ENCODE measurements at places on chromosomes 1 and 21. TPM values are rescaled to one million over a fixed set of nuclear protein-coding genes. Genes with fewer than 3 reads are reported as not detected.

The CEP350 gene
- 36.8 TPM for polyA plus RNA-seq

The ARMH1 gene
- polyA plus RNA-seq = 7.3 TPM

The CD53 gene
- 5.6 TPM for polyA plus RNA-seq

The SFN gene
- polyA plus RNA-seq = 0.55 TPM

The GPR3 gene
- polyA plus RNA-seq = 1.0 TPM

The DRAXIN gene
- polyA plus RNA-seq = 1.1 TPM

The CFHR5 gene
- not detected for polyA plus RNA-seq

The LAMC2 gene
- polyA plus RNA-seq = 7.1 TPM

The BARHL2 gene
- polyA plus RNA-seq = not detected

GRCh38 chr1:91732291-91733107, 153.5 kb downstream of the TGFBR3 start:
- no peak for DNase-seq

DNA sequence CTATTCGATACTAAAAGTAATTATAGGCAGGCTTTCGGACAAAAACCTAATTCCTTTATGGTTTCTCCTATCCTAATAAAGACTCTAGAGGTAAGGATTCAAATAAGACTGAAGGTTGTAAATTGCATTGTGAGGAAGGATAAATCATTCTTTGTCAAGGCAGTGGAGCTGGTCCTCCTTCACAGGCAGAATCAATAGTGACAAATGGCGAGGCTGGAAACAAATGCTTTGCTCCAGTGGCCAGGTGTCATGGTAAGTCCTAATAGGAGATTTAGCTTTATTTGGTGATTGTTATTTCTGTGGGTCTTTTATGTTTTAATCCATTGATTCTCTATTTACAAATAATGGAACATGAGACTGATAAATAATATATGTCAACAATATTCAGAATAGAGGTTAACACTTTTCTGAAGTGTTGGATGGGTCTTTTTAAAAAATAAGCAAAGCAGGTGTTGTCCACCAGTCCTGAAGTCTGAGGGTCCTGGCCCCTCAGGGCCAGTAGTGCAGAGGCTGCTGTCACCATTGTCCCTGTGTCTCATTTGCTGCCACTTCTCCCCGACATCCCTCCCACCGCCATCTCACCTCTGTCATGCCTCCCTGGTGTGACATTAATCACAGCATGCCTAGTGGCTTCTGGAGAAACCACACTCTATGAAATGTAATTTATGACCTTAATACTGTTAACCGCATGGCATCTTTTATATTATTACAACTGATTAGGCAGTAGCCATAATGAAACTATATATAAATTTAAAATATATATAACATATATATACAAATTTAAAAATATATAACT, 120.9 kb upstream of the MAGI3 start:
- no peak for DNase-seq

GRCh38 chr1:94323311-94324177, 86.2 kb upstream of the ARHGAP29 start:
- DNase-seq = no peak

GRCh38 chr21:32364387-32364786, 28.4 kb downstream of the URB1 start:
- no peak for DNase-seq

GRCh38 chr1:20588634-20589225, at the start of gene CDA:
CDA (plus strand) TSS chr1:20589097; CDS start chr1:20589130, 33 bp downstream.
- DNase-seq = no peak

DNA sequence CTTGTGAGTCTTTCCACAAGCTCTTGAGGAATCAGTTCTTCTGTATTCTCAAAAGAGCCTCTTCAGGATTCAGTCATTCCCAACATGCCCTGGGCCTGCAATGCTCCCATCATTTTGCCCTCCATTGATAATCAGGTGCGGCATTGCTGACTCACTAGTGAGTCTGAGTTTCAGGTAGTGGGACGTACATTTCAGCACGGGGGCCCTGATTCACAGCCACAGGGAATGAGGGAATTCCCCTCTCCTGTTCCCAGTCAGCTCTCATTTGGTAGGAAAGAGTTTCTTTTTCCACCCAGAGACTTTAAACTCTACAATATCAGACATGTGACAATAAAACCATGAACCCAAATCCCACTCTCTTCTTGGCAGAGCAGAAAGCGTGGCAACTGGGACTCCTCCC, 3.7 kb upstream of the IRF6 start:
- no peak for DNase-seq

- no peak for DNase-seq
Measured at GRCh38 chr21:41761211-41761933, 5.5 kb downstream of the RIPK4 start.

DNA sequence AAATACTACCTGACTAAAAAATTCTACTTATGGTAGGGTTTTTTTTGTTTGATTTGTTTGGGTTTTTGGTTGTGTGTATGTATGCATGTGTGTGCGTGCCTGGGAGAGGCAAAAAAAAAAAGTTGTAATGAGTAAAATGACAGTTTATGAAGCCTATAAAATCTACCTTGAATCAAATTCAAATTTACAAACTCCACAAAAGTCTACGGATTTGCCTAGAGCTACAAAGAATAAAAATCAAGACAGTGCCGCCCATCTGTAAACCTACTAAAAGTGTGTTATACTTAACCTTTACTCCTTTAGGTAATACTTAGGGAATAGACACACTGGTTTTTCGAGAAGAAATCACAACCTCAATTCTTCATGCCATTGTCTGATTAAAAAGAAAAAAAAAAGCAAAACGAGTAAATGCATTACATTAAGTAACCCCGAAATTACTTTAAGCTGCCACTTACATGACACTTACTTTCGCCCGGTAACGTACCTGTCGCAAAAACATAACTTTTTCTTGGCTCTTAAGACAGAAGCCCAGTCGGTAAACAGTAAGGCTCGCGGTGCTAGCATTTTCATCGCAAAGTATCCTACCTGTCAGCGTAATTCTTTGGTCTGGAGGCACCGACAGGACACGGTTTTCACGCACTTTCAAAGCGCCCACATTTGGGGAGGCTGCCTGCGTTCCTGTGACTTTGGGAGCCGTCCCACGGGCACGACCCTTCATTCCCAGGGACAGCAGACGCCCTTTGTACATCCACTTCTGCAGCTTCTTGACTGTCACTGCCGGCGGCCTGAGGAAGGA, 951 bp downstream of the SYDE2 start:
- DNase-seq = no peak

DNA sequence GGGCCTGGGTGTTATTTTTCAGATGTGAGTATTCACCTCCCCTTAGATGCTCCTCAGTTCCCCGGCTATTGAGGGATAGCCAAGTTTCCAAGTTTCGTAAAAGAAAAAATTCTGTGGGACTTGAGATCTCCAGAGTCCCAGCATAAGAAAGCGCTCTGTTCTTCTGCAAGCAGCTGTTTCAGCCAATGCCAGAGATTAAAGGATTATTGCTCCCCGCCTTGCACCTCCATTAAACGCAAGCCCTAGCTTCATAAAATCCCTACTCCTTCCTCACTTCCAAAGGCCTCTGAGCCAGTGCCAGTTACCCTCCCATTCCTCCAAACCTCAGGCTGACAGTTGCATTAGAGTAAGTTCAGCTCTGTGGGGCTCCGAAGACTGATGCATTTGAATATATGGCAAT, 56.4 kb downstream of the CHIA start:
- DNase-seq = no peak

DNA sequence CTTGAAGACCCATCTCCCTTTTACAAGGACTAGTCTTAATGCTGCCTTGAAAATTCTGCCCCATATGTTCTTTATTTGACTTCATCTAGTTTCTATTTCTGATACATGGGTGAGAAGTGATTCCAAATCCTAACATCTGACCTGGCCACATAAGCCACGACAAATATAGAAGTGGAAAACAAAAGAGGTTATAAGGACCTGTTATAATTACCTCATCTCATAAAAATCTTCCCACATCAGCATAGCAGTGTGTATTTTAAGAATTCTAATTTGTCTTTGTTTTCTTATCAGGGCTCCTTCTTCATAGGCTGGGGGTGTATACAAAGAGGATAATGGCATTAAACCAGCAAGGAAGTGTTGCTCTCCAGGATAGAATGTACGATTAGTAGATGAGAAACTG, 1007.4 kb downstream of the TTLL7 start:
- no peak for DNase-seq

DNA sequence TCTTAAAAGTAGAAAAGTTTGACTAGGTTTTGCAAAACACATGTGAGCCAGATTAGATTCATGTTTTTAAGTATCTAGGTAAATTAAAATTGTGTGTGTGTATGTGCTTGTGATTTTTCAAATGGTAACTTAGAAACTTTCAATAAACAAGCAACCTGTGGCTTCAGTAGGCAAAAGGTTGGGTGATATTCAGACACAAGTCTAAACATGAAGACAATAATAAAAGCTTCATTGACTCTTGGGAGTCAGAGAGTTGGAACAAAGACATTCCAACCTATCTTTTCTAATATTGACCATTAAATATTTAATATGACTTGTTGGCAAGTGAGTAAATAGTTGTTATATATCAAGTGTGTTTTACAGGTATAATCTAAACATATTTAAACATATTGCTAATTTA, 1049.6 kb upstream of the ADGRL4 start:
- no peak for DNase-seq

DNA sequence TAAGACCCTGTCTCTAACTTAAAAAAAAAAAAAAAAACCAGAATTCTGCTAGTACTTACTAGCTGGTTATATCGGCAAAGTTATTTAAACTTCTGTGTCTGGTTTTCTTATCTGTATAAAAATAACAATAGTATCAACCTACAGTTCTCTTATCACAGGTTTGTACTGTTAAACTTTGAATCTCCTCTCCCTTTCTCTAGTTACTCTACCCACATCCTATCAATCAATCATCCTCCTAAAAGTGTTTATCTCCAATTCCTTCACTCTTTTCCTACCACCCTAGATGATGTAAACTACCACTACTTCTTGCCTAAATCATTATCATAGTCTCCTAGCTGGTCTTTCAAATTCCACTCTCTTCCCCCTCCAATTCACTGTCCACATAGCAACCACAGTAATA, 27.6 kb downstream of the USP33 start:
- DNase-seq = no peak

DNA sequence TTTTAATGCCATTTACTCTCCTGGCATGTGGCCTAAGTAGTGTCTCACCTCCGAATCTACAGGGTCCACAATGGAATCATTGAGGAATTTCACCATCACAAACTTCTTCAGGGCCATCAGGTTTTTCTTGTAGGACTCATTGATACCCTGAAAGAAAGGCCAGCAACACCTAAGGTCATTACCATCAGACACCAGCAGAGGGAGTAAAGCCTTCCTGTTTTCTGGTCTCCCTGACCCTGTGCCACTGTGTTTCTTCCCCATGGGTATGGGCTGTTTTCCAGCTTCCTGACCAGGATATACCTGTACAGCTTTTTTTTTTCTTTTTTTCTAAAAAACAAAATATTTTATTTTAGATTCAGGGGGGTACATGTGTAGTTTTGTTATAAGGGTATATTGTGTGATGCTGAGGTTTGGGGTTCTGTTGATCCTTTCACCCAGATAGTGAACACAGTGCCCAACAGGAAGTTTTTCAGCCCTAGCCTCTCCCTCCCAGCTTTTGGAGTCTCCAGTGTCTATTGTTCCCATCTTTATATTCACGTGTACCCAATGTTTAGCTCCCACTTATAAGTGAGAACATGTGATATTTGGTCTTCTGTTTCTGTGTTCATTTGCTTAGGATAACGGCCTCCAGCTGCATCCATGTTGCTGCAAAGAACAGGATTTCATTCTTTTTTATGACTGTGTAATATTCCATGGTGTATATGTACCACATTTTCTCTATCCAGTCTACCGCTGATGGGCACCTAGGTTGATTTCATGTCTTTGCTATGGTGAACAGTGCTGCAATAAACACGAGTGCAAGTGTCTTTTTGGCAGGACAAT, 18.3 kb downstream of the PPT1 start:
- peak; percentile 30 for DNase-seq

DNA sequence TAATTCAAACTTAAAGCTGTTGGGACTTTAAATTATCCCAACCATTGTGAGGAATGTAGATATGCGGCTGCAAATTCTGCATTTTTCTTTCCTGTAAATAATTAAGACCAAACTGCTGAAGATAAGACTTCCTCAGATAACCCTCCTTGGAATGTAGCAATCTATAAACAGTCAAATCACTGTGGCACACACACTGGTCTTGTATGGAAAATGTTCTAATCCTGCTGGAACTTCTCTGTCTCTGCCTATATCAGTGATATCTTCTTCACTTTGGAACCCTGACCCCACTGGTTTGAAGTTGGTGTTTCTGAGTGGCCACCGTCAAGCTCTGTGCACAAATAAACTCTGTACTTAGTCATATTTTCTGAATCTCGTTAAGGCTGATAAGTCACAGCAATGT, 32.9 kb downstream of the HSF2BP start:
- no peak for DNase-seq

DNA sequence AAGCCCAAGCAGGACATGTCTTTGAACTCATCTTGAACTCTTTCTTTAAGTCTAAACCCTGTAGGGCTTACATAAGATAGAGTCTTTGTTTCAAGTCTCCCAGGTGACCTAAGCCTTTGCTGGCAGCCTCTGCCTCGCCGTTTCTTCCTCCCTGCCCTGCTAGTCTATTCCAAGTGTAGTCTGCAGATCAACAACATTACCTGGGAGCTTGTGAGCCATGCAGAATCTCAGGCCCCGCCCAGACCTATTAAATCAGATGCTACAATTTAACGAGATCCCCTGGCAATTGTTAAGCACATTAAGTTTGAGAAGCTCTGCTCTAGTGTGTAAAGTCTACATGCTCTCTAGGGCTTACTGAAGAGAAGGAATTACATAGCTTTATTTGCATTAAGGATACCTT, 271.6 kb downstream of the PBX1 start:
- DNase-seq = no peak

- DNase-seq = no peak
Measured at GRCh38 chr1:201882665-201883132, 6.0 kb upstream of the SHISA4 start.

- DNase-seq = no peak
Measured at GRCh38 chr1:226784081-226785049, 45.3 kb upstream of the ITPKB start.

GRCh38 chr1:175493321-175494010, 249.9 kb downstream of the TNR start:
- DNase-seq = no peak

DNA sequence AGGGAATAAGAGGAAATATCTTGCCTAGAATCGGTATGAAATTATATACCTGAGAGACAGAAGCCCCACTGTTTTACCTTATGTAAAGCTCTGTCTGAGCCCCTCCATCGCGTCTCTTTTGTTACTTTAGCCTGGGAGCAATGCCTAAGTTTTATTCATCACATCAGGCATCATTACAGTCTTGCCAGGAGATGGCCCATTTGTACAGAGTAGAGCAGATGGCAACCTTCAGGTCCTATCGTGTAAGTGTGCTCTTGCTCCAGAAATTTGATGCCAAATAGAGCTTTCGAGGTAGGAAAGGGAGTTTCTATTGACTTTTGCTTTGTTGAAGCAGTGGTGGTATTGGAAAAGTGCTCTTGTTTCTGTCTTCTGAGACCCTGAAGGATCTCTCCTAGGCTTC, 24.9 kb downstream of the CFAP126 start:
- no peak for DNase-seq

GRCh38 chr21:42120101-42120902, 49.2 kb downstream of the UMODL1 start:
- DNase-seq = no peak

DNA sequence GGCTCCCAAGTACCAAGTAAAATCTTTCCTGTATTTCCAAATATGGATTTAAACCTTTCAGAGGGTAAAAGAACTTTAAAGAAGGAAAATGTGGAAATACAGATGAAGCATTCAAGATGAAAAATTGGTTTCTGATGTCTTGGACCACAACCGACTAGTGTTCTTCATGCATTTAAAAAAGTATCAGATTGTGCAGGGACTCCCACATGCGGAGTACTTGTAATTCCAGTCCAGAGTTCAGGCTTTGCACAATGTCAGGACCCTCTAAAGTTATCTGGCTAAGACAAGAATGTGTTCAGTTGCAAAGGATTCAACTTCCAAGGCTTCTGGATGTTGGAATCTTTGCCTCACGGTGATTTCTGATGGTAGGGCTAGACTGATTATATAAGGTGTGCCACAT, 66.7 kb downstream of the RGL1 start:
- DNase-seq = no peak

Measured in left kidney (tissue), 8 donors.